ENCODE measurements at places on chromosomes 11 and 22.

GRCh38 chr11:32297611-32298011 lies 137.7 kb downstream of the WT1 start:
- DNase-seq: no peak

GRCh38 chr11:129374993-129375750 lies 476 bp upstream of the BARX2 start:
- no peak for DNase-seq

- no peak for DNase-seq
These were observed 151.3 kb downstream of the CADM1 start for GRCh38 chr11:115352805-115353485.

GRCh38 chr22:50058906-50059880 lies 1.1 kb upstream of the TTLL8 start:
- DNase-seq: no peak

DNA sequence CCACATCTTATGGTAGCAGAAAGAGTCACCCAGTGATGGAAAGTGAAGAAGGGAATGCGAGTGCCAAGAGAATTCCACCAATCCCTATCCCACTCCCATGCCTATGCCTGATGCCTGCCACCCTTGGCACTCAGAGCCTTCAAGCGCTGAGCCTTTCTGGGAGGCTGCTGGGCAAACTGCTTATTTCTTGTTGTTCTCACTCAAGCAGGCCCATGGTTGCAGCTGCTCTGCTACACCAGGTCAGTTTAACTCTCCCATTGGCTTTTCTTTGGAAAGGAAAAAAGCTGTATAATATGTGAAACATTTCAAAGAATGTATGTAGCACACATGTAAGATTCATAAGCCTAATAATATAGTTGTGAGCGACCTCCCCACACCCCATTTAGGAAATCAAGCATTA lies 41.4 kb downstream of the DGCR2 start:
- no peak for DNase-seq

GRCh38 chr11:128690665-128691101 lies 3.2 kb upstream of the FLI1 start:
- DNase-seq: no peak

DNA sequence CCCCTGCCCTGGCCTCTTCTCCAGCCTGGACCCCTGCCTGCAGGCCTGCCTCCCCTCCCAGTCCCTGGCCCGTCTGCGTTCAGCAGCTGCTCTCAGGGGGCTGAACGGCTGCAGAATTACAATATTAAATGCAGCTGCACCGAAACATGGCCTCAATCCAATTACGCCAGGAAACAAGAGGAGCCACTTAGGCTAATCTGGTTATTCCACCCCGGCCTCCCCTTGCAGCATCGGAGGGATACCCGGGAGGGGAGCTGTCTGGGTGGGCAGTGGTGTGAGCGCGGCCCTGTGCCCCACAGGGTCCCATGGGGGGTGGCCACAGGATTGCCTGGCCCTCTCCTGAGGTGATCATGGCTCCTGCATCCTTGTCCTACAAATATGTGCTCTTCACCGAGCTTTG lies 42.6 kb downstream of the FLRT1 start:
- DNase-seq: no peak

DNA sequence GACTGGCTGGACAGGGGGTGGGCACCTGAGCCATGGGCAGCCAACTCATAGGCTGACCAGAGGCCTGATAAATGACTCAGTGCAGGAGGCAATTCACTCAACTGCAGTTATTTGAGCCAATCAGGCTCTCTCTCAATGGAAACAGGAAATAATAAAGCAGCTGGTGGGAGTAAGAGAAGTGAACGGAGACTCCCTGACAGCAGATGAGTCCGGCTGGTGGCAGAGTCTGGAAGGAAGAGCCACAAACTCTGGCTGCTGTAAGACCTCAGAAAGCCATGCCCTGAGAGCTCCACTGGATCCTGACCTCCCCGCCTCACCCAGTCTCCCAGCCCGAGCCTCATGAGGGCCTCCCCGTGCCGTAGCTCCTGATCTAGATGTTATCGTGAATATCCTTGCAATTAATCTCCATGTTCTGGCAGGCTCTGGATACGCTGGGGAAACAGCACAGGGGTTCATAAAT lies 69.8 kb downstream of the TRIM29 start:
- no peak for DNase-seq

DNA sequence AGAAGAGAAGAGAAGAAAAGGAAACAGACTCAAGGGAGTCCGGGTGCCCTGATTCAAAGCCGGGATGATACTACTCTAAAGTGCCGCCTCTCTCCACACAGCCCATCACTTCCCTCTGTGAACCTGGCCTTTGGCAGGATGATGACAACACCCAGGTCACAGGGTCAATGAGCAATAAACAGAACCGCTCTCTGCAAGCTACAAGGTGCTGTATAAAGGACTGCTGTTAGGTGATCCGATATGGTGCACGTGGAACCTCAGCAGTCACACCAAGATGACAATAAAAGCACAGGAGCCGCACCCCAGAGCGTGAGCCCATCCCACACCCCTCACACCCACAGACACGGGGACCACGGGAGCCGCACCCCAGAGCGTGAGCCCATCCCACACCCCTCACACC lies 10.7 kb downstream of the TTLL1 start:
- no peak for DNase-seq

DNA sequence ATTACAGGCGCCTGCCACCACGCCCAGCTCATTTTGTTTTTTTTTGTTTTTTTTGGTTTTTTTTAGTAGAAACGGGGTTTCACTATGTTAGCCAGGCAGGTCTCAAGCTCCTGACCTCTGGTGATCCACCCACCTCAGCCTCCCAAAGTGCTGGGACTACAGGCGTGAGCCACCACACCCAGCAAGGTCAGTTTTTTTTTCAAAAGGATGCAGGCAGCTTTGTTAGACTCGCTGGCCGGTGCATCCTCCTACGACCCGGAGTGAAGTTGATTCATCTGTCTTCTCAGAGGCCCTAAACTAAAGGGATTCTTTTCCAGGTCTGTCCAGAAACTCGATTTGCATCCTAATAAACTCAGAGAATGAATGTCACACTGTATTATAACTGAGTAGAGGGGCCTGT lies 182.3 kb downstream of the DBX1 start:
- no peak for DNase-seq

- no peak for DNase-seq
These were observed 76.5 kb downstream of the C11orf91 start for GRCh38 chr11:33624083-33624482.
